Sigmoid colon (tissue), 7 donors: ENCODE measurements at places on chromosomes 1 and 21. TPM values are rescaled to one million over a fixed set of nuclear protein-coding genes. Genes with fewer than 3 reads are reported as not detected.

TCHHL1 gene
- total RNA-seq, result not detected

REN gene
- total RNA-seq, result not detected

DNA sequence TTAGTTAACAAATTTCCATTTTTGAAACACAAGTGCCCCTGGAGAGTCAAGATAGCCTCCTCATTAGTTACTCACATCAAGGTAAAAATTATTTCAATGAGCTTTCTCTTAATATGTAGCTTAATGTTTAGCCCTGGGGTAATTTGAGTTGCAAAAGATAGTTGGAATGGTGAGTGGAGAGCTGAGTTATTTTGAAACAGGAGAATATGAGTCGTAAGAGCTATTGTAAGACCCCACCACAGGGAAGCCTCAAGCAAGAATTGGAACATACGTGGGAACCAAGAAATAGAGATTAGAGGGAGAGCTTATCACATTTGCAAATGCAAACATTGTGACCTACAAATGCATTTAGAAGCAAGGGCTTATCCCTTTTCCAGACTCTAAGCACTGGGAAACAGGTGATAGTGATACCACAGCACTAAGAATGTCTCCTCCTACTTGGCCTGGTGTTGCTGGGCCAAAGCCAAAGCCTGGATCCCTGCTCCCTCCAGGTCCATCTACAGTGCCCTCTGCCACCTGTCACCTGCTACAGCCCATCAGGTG lies 635.1 kb downstream of the PTPRC start:
- DNase-seq, result no peak

DNA sequence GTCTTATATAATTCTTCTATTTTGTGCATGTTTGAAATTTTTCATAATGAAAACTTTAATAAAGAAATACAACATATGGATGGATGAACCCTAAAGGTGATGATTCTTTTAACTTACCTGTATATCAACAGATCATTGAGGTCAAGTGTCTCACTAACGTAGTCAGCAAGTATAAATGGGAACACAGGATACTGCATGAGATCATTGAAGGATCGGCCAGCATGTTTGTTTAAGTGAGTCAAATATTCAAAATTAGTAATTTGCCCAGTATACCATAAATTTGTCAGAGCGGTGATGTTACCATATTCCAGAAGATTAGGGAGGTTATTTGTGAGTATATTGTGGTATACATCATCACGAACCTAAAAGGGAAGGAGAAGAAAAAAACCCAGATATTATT lies 71.0 kb upstream of the GNG4 start:
- DNase-seq, result no peak

DNA sequence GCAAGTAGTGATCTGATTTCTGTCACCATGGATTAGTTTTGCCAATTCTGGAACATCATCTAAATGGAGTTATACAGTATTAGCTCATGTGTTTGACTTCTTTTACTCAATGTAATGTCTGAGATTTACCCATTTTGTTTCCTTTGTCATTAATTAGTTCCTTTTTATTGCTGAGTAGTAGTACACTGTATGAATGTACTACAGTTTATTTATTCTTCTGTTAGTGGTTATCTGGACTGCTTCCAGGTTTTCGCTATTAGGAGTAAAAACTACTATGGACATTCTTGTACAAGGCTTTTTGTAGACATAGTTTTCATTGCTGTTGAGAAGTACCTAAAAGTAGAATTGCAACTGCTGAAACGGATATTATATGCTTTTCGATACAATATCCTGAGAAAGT lies 14.1 kb downstream of the SUCO start:
- DNase-seq, result no peak

- no peak for DNase-seq
These were observed 37.9 kb downstream of the GABPA start for GRCh38 chr21:25772686-25773085.

- no peak for DNase-seq
These were observed 100.1 kb upstream of the IGSF21 start for GRCh38 chr1:18007391-18008041.

DNA sequence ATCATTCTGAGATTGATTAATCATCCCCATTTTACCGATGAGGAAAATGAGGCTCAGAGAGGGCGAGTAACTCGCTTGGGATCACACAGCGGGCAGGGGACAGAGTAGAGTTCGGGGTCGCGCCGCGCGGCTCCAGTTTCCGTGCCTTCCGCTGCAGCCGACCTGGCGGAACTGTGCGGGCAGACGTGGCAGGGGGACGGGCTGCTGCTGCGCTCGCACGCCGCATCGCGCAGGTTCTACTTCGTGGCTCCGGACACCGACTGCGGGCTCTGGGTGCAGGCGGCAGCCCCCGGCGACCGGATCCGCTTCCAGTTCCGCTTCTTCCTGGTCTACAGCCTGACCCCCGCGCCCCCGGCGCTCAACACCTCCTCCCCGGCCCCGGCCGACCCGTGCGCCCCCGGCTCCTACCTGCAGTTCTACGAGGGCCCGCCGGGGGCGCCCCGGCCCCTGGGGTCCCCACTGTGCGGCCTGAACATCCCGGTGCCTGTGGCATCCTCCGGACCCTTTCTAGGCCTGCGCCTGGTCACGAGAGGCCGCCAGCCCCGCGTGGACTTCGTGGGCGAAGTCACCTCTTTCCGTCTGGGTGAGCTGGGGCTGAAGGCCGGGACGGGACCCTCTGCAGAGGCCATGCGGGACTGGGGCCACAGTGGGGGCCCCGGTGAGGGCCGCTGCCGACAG lies 2.3 kb downstream of the LDLRAD2 start:
- no peak for DNase-seq

DNA sequence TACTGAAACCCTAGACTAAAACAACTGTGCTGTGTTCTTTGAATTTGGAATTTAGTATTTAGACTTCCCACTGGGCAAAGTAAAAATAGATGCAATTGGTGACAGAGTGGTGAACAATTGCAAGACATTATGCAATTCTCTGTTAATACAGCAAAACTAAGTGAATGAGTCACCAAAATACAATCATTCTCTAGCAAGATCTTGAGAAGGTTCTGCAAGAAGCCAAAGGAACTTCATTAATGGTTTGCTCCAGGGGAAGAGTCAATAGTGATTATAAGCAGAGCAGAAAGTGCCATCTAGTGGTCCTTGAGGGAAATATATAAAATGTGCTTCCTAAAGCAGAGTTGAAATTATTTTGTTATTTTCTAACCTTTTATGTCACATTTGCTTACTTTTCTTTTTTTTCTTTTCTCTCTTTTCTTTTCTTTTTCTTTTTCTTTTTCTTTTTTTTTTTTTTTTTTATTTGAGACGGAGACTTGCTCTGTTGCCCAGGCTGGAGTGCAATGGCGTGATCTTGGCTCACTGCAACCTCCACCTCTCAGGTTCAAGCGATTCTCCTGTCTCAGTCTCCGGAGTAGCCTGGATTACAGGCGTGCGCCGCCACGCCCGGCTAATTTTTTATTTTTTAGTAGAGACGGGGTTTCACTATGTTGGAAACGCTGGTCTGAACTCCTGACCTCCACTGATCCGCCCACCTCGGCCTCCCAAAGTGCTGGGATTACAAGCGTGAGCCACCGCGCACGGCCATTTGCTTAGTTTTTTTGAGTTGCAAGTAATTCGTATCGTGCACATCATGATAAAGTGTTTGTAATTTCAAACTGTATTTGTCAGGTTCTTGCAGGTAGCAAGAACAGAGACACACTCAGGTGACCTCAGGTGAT lies 99.2 kb downstream of the CTH start:
- DNase-seq, result no peak

DNA sequence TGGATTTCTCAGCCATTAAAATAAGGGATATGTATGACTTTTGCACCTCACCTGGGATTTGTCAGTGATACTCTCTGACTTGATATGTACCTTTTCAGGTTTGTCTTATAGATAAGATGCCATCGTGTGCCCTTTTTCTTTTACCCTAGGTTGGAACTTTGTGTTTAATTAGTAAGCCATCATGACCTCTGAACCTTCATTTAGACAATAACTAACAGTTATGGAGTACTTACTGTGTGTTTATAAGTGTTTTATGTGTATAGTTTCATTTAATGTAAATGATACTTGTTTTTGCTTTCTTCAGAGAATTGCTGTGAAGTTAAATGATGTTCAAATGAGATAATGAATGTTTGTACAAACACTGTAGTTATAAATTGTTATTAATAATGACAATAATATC lies 14.4 kb downstream of the HS2ST1 start:
- no peak for DNase-seq

- no peak for DNase-seq
These were observed 13.7 kb upstream of the BEND5 start for GRCh38 chr1:48790397-48790796.

DNA sequence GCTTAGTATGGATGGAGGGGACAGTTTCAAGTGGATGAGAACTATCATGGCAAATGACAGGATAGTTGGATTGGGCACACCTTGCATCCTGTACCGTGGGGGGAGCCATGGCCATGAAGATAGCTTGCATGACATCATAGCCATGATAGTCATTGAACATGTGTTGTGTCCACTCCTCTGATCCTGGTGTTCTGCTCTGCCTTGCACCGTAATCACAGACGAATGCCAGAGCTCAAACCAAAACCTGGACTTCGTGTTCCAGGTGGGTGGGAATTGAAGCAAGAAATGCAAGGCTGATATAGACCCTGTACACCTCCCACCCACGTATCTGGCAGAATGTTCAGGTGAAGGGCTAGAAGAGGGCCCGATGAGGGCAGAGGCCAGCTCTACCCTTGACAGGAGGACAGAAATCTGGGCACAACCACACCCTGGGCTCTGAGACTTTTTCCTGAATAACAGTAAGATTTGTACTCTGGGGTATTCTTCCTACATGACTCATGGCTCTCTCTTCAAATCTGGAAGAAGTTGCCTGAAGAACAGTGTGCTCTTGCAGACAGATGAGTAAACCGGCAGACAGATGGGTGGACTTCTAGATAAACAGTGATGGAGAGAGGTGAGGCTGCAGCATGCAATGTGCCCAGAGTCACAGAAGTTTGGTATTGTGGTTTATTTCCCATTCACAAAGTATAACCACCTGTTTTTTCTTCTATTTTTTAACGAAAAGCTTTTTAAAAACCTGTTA lies 45.0 kb downstream of the KCNJ6 start:
- DNase-seq, result no peak

DNA sequence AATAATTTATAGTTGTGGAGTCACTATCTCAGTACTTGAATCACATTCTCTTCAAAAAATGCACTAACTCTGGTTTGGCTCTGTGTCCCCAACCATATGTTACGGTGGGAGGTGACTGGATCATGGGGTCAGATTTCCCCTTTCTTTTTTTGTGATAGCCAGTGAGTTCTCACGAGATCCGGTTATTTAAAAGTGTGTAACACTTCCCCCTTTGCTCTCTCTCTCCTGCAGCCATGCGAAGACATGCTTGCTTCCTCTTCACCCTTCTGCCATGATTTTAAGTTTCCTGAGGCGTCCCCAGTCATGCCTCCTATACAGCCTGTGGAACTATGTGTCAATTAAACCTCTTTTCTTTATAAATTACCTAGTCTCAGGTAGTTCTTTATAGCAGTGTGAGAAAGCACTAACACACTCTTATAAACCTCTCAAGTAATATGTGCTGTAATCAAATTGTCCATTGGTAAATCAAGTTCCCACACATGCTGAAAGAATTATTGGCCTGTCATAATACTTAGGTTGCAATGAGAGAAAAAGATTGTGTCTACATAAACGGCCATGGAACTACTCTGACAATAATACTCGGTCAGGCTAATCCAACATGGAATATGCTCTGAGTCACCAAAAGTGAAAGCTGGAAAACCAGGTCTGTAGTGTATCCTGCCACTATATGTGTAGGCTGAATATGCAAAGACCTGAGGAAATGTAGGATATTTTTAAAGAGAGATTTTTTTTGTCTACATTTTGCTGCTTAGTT lies 107.5 kb downstream of the SLC44A5 start:
- no peak for DNase-seq

- DNase-seq, result no peak
These were observed 3.0 kb upstream of the TRIM63 start for GRCh38 chr1:26070296-26070962.

DNA sequence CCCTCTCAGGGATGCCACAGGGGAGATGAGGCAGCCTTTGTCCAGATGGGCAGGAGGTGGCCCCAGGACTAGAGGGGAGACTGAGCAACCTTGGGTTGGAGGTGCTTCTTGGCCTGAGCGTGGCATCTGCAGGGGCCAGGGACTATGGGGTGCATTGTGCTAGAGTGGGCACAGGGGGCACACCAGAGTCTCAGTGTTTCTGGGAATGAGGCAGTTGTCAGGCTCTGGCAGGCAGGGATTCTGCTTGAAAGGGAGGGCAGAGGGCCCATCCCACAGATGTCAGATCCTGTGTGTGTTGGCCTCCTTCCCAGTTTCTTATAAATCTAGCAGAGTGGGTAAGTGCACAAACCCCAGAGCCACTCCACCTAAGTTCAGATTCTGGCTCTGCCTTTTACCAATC lies 13.7 kb downstream of the LGR6 start:
- no peak for DNase-seq

DNA sequence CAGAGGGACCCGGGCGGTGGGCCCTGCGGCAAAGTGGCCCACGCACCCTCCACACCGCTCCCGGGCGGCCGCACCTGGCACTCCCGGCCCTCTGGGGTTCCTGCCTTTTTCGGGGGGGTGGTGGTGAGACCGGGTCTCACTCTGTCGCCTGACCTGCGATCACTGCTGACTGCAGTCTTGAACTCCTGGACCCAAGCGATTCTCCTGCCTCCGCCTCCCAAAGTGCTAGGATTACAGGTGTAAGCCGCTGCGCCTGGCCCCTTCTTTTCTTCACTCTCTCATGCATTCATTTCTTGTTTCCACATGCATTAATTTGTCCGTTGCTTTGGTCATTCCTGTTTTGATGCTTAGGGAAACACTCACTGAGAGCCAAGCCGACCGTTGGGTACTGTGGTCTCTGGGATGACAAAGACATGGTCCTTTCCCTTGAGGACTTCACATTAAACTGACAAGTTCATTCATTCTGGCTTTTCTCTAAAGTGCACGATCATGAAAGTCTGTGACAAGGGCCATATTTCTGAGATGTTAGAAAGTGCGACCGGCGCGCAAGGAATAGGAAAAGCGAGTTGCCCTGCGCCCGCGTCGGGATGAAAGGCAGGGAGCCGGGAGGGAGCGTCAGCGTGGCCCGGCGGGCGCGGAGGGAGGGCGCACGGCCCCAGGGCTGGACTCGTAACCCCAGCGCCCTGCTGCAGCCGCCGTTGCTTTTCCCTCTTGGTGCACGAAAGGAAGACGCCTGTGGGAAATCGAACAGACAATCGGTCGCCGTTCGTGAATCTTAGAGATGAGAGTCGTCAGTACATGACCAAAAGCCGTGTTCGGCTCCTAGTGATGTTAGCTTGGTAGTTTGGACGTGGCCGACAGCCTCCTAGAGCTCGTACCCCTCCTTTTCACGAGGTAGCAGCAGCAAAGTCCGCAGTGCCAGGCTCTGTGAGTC lies 1.0 kb upstream of the MCOLN2 start:
- DNase-seq, result no peak

- no peak for DNase-seq
These were observed 167.2 kb upstream of the PROX1 start for GRCh38 chr1:213820362-213821149.
